GM13977 (cell line): ENCODE measurements at places on chromosomes 7 and 10.

GRCh38 chr7:82319674-82320118 lies 123.9 kb downstream of the CACNA2D1 start:
- DNase-seq, result no peak

DNA sequence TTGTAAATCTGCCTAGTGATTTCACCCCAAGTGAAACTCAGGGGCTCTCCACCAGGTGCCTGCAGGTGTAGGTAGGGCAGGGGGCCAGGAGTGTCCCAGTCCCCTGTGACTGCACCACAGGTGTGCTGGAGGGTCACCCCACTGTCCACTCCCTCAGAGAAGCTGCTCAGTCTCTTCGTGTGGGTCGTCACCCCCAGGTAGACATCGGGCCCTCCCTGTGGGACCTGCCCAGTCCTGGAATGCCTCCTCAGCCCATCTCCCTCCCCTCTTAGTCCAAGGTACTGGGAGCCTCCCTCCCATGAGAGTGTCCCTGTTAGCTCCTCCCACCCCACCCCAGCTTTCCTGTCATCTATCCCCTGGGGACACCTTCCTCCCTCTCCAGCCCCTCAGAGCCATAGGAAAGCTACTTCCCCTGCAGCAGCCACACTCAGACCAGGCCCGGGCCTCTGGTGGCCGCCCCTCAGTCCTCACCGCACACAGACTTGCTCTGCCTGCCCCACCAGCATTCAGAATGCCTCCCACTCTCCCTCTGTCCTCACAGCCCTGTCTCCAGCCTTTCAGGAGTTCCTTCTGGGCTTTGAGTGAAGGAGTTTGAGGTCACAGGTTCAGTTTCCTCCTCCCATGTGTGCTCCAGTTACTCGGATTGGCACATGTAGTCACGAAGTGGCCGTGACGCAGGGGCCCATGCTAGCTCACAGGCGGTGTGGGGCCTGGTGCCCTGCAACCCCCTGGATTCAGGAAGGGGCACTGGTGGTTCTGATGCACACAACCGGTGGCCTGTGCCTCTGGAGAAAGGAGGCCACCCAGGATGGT lies 5.1 kb downstream of the ALOX5 start:
- no peak for DNase-seq

- DNase-seq, result no peak
Observed at GRCh38 chr10:114356751-114357514, 47.4 kb downstream of the AFAP1L2 start.

GRCh38 chr10:123972481-123973401 lies 81.1 kb upstream of the CPXM2 start:
- DNase-seq, result no peak

DNA sequence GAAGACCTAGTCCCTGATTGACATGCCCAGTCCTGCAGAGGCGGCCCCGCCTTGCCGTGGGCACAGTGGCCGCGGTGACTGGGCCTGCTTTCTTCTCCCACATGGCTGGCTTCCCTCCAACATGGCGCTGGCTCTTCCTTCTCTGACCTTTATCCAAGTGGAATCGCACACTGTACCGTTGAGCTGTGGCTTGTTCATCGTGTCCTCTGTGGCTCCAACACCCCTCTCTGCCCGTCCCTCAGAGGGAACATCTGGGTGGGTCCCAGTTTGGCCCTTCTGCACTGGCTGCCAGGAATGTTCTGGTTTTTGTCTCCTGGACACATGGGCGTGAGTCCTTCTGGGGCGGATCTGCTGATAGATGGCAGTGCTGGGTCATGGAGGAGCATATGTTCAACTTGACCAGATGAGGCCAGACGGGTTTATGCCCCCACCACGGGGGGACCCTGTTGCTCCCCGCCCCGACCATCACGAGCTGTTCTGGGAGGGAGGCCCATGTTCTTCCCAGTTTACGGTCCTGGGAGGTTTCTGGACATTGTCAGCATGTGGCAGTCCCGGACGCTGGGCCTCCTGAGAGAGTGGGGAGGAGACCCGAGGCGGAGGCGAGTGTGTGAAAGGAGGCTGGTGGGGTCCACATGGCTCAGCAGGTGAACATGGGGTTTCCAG lies 63.5 kb downstream of the LHPP start:
- DNase-seq, result no peak

- DNase-seq, result no peak
Observed at GRCh38 chr10:100043796-100044195, 34.0 kb upstream of the DNMBP start.

GRCh38 chr10:75115137-75115536 lies 3.7 kb downstream of the SAMD8 start:
- no peak for DNase-seq

- DNase-seq, result peak; percentile 38
Observed at GRCh38 chr7:148773334-148773733, 74.6 kb downstream of the CUL1 start.

DNA sequence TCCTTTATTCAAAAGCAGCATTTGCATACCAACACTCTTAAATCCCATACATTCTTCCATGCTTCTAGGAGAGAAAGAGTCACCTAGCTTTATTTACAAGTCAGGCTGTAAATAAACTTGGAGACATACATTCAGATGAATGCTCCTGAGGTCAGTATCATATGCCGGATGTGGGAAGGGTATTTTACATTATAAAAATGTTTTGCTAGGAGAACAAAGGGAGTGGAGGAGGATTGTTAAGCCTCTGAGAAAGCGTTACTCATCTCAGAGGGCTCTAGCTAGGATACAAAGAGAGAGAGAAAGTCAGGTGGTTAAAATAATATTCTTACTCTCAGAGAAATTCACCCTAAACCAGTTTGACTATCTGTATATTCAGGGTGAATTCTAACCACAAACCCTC lies 300.9 kb upstream of the NPSR1 start:
- no peak for DNase-seq

DNA sequence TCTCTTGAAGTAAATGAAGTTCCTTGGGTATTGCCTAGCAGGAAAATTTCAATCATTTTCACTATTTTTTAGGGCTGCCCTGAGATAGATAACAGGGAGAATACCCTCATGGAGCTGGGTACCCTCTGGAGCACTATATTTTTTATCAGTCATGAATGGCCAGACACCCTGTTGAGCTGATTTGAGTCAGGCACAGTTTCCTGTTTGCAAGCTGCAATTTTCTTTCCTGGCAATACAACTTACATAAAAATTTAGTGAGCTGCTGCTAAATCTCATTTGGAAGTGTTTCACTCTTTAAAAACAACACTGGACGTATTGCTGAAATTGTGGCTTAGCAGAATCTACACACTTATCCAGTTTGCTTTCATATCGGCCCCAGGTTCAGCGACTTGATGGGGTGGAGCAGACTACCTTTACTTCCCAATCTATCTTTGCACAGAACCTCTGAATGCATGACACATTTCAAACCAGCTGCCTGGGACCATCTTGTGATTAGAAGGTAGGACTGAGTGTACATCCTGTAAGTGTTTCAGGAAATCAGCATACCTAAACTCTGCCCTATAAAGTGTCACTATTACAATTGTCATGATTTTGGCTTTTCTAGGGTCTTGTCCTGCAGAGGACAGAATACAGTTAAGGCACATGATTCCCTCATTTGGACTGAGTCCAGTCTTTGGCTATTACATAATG lies 125.7 kb upstream of the FAM3C start:
- DNase-seq, result no peak

- no peak for DNase-seq
Observed at GRCh38 chr10:86043236-86043635, 323.4 kb downstream of the GRID1 start.

DNA sequence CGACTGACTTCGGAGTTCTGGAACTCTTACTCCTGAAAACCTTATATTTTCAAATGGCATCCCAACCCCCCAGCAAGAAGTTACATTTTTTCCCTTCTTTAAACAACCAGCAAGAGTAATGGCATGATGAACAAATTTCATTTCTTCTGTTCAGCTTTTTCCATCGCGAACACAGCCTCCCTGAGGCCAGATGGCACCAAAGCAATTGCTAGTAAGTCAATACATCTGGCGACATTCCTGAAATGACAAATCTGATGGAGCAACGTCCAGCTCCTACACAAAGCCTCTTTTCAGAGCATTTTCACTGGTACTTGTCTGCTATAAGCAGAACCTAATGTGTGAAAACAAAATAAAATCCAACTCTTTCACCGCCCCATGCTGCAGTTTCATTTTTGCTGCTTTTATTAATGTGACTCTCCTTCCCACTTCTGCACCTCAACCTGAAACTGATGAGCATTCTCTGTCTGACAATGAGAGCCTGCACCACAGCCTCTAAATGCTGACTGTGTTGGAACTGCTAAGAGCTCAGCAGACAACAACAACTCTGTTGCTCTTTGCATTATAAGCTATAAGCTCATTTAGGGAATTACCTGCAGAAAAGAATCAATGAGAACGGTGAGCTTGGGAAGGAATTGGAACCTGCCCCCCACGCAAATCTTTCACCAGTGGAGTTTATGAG lies 229.8 kb downstream of the FGFR2 start:
- DNase-seq, result no peak

DNA sequence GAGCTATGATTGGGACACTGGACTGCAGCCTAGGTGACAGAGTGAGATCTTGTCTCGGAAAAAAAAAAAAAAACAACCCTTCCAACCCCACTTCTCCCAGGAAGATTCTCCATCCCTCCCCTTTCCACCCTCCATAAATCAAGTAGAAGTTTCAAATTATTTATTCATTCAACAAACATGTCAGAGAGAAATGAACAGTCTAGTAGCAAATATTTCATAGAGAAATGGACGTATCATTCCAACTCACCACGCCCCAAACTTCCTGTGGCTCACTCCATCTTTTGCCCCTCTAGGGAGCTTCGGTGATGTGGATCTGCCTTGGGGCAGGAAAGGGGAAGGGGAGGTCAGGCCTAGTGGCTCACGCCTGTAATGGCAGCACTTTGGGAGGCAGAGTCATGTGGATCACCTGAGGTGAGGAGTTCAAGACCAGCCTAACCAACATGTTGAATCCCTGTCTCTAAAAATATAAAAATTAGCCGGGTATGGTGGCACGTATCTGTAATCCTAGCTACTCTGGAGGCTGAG lies 638 bp upstream of the TRAPPC14 start:
- no peak for DNase-seq

- no peak for DNase-seq
Observed at GRCh38 chr7:84722086-84722485, 464.8 kb downstream of the SEMA3D start.

GRCh38 chr10:33211106-33211878 lies 123.2 kb downstream of the NRP1 start:
- no peak for DNase-seq

DNA sequence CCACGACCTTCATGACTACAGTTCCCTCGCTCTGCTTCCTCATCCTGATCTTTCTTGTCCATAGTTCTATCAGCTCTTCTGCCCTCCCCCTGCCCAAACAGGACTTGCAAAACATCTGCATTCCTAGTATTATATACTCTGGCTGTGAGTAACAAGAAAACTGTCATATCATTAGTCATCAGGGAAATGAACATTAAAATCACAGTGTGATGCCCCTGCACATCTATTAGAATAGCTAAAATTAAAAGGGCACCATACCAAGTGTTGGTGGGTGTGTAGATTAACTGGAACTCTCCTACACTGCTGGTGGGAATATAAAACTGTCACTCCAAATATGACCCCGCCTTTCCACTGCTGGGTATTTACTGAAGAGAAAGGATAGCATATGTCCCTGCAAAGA lies 141.8 kb downstream of the C7orf25 start:
- no peak for DNase-seq
